ENCODE measurements at places on chromosomes 13 and 19. TPM values are rescaled to one million over a fixed set of nuclear protein-coding genes. Genes with fewer than 3 reads are reported as not detected.
A peak's percentile ranks its signal among the peaks of the same experiment; 100 is the strongest.

The CYP4F8 gene
- not detected for total RNA-seq

The ZNF100 gene
- total RNA-seq = 22.7 TPM

The RASL11A gene
- 1.5 TPM for total RNA-seq

The NOVA2 gene
- total RNA-seq = not detected

The SIGLEC8 gene
- not detected for total RNA-seq

The FGF21 gene
- total RNA-seq = not detected

GRCh38 chr13:95155093-95155492, 146.2 kb downstream of the ABCC4 start:
- peaks cover 14% of the 10 kb centered on the region for H3K4me1 ChIP-seq
- peaks cover 18% of the 10 kb centered on the region for H3K36me3 ChIP-seq
- no peaks in the 10 kb centered on the region for H3K27me3 ChIP-seq
- DNase-seq = no peak

DNA sequence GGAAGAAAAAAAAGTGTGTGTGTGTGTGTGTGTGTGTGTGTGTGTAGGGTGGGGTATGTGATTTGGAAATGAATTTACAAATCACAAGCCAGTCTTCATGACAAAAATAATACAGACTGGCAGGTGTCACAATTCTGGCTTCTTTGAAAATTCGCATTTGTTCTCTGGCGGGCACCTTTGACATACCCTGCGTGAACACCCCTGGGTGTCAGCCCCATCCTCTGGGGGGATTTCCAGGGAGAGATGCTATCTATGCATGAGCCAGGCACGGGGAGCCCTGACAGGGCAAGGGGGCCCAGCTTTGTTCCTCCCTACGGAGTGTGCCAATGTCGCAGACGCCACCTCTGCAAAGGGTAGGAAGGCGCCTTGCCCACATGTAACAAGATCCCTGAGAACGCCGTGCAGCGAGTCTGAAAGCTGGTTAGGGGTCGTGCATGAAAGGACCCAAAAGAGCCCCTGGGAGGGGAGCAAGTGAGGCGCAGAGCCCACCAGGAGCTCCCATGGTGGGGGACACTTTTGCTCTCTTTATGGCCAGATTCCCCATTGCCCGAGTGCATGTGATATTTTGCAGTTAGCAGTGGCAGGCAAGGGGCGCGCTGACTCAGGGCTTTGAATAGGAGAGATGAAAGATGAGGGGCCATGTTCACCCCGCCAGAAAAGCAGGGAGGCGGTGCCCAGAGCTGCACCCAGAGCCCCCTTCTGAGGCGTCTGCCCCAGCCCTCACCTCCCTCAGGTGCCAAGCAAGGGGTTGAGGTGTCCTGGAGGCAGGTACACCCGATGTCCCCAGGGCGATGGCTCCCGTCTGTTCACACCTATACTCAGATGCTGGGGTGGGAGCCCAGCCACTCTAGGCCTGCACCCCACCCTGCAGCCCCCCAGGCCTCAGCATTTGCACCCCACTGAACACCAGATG, 45.3 kb downstream of the KLF2 start:
- DNase-seq = peak; percentile 47
- peaks cover 39% of the 10 kb centered on the region for H3K4me1 ChIP-seq

DNA sequence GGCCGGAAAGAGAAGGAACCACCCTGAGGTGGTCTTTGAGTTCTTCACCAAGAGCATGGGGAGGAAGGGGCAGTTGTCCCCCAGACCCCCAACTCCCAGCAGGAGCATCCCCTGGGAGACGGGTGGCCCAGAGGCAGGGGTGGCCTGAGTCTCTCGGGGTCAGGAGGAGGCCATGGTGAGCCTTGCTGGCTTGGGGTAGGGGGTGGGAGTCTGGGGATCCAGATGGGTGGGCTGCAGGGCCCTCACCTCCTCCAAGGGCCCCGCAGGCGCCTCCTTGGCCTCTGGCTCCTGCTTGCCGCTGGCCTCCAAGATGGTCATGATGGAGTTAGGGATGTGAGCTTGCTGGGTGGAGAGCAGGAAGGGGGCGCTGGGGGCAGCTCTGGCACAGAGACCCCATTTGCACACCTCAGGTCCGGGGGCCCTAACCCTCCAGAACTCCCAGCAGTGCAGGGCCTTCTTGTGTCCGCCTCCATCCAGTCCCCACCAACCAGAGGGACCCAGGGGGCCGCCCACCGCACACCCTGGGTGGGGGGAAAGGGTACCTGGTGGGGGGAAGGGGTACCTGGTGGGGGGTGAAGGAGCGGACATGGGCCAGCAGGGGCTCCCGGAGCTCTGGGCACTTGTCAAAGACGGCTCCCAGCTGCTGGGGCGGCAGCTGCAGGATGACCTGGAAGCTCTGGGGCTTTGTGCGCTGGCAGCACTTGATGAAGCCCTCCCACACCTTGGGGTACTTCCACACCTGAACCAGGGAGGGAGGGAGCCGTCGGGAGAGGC, 1.3 kb upstream of the RSPH6A start:
- no peak overlapping the region for H3K4me3 ChIP-seq
- H3K27me3 ChIP-seq = peaks cover 19% of the 10 kb centered on the region
- H3K36me3 ChIP-seq = peaks cover 6% of the 10 kb centered on the region
- H3K4me1 ChIP-seq = peaks cover 10% of the 10 kb centered on the region
- H3K27ac ChIP-seq = no peak overlapping the region

DNA sequence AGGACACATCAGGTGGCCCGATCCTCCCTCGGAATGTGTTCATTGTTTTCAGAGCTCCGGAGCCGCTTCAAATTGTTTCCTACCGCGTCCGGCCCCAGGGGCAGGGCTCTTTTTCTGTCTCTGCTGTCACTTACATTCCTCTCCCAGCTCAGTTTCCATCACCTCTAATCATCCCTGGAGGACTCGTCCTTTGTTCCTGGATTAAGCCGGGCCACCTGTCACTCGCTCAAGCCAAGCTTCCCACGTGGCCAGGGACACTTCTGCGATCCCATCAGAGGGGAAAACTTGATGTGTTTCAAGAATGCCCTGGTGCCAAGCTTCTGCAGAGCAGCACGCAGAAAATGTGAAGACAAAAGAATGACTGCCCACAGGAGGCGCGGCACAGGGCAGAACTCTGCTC, 13.5 kb downstream of the IL17D start:
- H3K27me3 ChIP-seq = peaks cover 18% of the 10 kb centered on the region
- no peaks in the 10 kb centered on the region for H3K36me3 ChIP-seq
- H3K4me1 ChIP-seq = peaks cover 8% of the 10 kb centered on the region
- H3K27ac ChIP-seq = no peak overlapping the region
- H3K4me3 ChIP-seq = no peak overlapping the region
- no peak for DNase-seq

DNA sequence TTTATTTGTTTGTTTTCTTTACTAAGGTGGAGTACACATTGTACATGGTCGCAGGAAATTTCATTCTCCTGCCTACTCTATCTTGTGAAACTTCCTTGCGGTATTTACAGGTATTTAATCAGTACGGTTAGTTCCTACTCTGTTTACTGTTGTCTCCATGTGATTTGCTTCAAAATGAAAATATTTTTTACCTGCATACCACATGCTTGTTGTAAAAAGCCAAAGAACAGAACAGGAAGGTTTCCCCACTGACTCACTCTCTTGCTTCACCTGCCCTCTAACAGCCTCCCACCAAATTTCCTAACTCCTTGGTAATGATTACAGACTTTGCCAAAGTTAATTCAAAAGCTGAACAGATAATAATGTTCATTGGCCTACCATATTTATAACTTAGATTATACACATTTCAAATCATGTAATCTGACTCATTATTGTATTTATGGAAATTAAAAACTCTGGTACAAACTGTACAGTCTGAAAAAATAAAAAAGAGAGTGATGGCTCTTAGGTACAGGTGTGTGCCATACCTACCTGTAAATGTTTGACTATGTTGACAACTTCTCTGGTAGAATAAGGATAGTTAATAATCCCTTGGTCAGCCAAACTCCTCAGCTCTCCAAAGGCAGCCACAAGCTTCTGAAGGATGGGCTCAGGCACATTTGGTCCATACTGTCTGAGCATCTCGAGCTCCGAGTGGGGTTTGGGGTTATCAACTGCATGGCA, 239.9 kb downstream of the VWA8 start:
- H3K4me1 ChIP-seq = no peaks in the 10 kb centered on the region
- H3K27ac ChIP-seq = no peak overlapping the region
- H3K27me3 ChIP-seq = no peaks in the 10 kb centered on the region
- peaks cover 10% of the 10 kb centered on the region for H3K36me3 ChIP-seq
- H3K4me3 ChIP-seq = no peak overlapping the region

GRCh38 chr13:30466841-30467252, 1.1 kb upstream of the HMGB1 start:
- peaks cover 3% of the 10 kb centered on the region for H3K27me3 ChIP-seq
- peak overlapping the region; percentile 84 for H3K4me3 ChIP-seq
- no peak for DNase-seq
- peaks cover 24% of the 10 kb centered on the region for H3K36me3 ChIP-seq

DNA sequence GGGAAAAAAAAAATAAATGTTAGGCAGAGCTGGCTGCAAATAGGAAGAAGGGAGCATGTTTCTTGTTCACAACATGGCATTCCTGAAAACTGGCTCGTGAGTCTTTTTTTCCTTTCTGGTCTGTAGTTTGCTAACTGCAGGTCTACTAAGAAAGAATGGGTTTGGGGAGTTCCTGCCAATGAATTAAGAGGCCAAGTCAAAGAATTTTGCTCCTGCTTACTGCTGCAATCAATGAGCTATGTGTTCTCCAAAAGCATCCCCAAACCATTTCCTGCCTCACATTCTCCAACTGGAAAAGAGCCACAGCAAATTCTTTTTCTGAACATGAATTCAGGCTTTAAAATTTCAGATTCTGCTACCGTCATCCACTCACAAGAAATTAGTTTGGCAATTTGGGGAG, 88.6 kb downstream of the DCT start:
- no peak overlapping the region for H3K4me3 ChIP-seq
- peaks cover 2% of the 10 kb centered on the region for H3K27me3 ChIP-seq
- H3K27ac ChIP-seq = no peak overlapping the region

GRCh38 chr13:85565652-85566051, 233.6 kb downstream of the SLITRK6 start:
- no peaks in the 10 kb centered on the region for H3K27me3 ChIP-seq
- no peaks in the 10 kb centered on the region for H3K36me3 ChIP-seq
- H3K27ac ChIP-seq = no peak overlapping the region
- DNase-seq = no peak
- H3K4me1 ChIP-seq = no peaks in the 10 kb centered on the region

- H3K4me1 ChIP-seq = peaks cover 19% of the 10 kb centered on the region
- peaks cover 18% of the 10 kb centered on the region for H3K27me3 ChIP-seq
- H3K36me3 ChIP-seq = peaks cover 53% of the 10 kb centered on the region
- peak within 1 kb of the TSS; percentile 92 for H3K4me3 ChIP-seq
- H3K27ac ChIP-seq = peak within 1 kb of the TSS; percentile 92
- peak; percentile 81 for DNase-seq
Measured at GRCh38 chr19:36418287-36419001, at the start of gene ZFP82. Gene ZFP82, minus strand, starts transcription at chr19:36418644. Its CDS starts 8,855 bp downstream, at chr19:36409789.

- no peak for DNase-seq
- no peak overlapping the region for H3K27ac ChIP-seq
- peaks cover 71% of the 10 kb centered on the region for H3K27me3 ChIP-seq
- peaks cover 10% of the 10 kb centered on the region for H3K36me3 ChIP-seq
- H3K4me1 ChIP-seq = peaks cover 48% of the 10 kb centered on the region
Measured at GRCh38 chr13:57632276-57633140, 964 bp downstream of the PCDH17 start.

DNA sequence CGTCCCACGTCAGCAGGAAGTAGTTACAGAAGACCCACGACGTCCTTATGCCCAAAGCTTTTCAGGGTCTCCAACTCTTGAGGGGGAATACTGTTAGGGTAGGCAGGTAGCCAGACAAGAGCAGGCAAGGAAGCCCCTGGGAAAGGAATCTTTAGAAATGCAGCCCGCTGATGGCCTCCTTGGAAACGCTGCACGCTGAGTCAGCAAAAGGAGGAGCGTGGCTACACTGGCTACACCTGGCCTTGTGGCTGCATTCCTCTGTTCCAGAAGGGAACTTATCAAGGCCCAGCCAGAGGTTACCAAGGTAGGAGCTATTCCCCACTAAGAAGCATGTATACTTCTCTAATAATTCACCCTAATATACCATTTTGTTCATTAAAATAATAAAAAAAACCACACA, 2.0 kb downstream of the ERVV-1 start:
- no peaks in the 10 kb centered on the region for H3K27me3 ChIP-seq
- no peak overlapping the region for H3K4me3 ChIP-seq
- no peak overlapping the region for H3K27ac ChIP-seq
- DNase-seq = no peak
- no peaks in the 10 kb centered on the region for H3K4me1 ChIP-seq

DNA sequence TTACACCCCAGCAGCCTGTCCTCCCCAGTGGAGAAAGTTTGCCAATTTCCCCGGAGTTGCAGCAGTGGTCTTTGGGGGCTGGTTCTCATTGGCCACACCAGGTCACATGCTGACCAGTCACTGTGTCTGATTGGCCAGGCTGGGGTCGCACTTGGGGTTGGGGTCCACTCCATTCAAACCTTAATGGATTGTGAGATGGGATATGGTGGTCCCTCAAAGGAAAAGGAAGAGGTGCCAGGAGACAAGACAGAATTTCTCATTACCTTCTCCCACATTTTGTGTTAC, 3.4 kb downstream of the PPM1N start:
- DNase-seq = no peak
- H3K36me3 ChIP-seq = no peaks in the 10 kb centered on the region
- no peak overlapping the region for H3K4me3 ChIP-seq
- peaks cover 9% of the 10 kb centered on the region for H3K27me3 ChIP-seq
- H3K27ac ChIP-seq = no peak overlapping the region

- no peaks in the 10 kb centered on the region for H3K27me3 ChIP-seq
- H3K4me3 ChIP-seq = peak overlapping the region; percentile 91
- DNase-seq = peak; percentile 30
Measured at GRCh38 chr19:41265395-41266153, 1.4 kb downstream of the HNRNPUL1 start.

- DNase-seq = no peak
- no peak overlapping the region for H3K27ac ChIP-seq
- H3K4me3 ChIP-seq = no peak overlapping the region
- no peaks in the 10 kb centered on the region for H3K4me1 ChIP-seq
- H3K27me3 ChIP-seq = no peaks in the 10 kb centered on the region
- no peaks in the 10 kb centered on the region for H3K36me3 ChIP-seq
Measured at GRCh38 chr13:58081301-58081820, 449.8 kb downstream of the PCDH17 start.

- H3K4me3 ChIP-seq = no peak overlapping the region
- no peak for DNase-seq
- H3K4me1 ChIP-seq = no peaks in the 10 kb centered on the region
- H3K27ac ChIP-seq = no peak overlapping the region
- peaks cover 13% of the 10 kb centered on the region for H3K27me3 ChIP-seq
Measured at GRCh38 chr13:76637641-76638141, 248.5 kb downstream of the KCTD12 start.

Data from activated naive CD4-positive, alpha-beta T cell treated with anti-CD3 and anti-CD28 coated beads for 36 hours (primary cell).